Astrocyte of the cerebellum (primary cell): ENCODE measurements at places on chromosomes 16 and 17.

- no peak for DNase-seq
Observed at GRCh38 chr17:45828582-45829133, 16.0 kb upstream of the SPPL2C start.

- no peak for DNase-seq
Observed at GRCh38 chr16:9260666-9261065, 169.2 kb downstream of the HAPSTR1 start.

DNA sequence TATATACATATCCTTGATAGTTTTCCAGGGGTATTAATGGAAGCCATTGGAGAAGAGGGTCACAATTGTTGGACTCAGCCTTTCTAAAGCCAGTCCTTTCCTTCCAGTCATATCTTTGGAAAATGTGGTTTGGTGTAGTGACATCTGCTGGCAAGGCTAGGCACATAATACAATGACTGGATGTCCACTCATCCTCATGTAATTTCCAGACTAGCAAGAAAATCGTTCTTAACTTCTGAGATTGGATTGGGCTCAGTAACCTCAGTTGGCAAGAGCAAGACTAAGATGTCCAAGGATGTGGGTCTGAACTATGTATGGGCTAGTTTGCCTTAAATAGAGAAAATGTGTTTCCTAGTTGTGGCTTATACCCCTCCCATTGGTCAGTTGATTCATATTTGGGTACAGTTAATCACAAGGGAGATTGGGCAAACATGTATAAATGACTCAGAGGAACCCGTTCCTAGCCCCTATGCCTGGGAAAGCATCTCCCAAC, 8.7 kb upstream of the KAT7 start:
- DNase-seq = peak; percentile 79

DNA sequence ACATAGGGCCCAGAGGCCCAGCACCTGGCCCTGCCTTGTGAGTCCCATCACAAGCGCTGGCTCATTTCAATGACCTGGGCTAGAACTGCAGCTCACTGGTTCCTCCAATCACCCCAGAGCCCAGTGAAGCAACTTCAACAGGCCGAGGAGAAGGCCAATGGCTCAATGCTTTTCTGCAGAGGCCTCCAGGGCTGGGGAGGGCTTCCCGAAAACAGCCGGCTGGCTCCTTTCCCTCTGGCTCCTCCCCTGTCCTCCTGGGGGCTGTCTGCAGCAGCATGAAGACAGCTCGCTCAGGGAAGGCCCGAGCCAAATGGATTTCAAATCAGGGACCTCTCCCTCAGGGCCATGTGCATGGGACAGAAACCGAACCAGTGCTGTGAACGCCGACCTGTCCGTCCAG, 121.6 kb downstream of the ZNF423 start:
- DNase-seq = no peak

DNA sequence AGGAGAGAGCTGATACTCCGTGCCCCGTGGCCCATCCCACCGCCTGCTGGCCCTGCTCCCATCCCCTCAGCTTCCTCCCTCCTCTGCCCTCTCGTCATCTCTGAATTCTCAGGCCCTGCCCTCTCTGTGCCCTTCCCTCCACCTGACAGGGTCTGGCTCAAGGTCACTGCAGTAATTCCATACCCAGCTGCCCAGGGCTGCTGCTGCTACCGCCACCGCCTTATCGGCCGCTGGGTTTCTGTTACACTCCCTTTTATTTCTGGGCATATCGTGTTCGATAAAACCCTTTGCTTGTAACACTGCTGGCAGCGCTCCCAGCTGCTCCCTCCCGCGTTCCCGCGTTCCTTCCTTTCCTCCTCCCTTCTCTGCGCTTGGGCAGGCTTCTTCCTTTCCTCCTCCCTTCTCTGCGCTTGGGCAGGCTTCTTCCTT, 1.2 kb downstream of the EPN3 start:
- no peak for DNase-seq

- no peak for DNase-seq
Observed at GRCh38 chr16:5882087-5882640, 784.6 kb upstream of the EEF2KMT start.

- no peak for DNase-seq
Observed at GRCh38 chr16:89716916-89717687, 3.6 kb downstream of the VPS9D1 start.

- DNase-seq = no peak
Observed at GRCh38 chr17:72604518-72604917, 483.7 kb downstream of the SOX9 start.

DNA sequence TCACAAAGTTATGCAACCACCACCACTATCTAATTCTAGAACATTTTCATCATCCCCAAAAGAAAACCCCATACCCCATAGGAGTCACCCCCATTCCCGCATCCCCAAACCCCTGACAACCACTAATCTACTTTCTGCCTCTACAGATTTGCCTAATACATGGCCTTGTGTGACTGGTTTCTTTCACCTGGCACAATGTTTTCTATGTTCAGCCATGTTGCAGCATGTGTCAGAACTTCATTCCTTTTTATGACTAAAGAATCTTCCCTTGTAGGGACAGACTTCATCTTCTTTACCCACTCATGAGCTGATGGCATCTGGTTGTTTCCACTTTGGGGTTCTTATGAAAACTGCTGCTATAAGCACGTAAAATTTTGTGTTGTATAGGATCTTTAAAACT, 34.6 kb downstream of the CYTH1 start:
- DNase-seq = no peak

GRCh38 chr16:9860876-9861275, 321.4 kb downstream of the GRIN2A start:
- DNase-seq = no peak

- no peak for DNase-seq
Observed at GRCh38 chr17:48995974-48996721, 1.0 kb upstream of the IGF2BP1 start.

GRCh38 chr16:50992350-50993032, 158.6 kb downstream of the SALL1 start:
- DNase-seq = no peak

DNA sequence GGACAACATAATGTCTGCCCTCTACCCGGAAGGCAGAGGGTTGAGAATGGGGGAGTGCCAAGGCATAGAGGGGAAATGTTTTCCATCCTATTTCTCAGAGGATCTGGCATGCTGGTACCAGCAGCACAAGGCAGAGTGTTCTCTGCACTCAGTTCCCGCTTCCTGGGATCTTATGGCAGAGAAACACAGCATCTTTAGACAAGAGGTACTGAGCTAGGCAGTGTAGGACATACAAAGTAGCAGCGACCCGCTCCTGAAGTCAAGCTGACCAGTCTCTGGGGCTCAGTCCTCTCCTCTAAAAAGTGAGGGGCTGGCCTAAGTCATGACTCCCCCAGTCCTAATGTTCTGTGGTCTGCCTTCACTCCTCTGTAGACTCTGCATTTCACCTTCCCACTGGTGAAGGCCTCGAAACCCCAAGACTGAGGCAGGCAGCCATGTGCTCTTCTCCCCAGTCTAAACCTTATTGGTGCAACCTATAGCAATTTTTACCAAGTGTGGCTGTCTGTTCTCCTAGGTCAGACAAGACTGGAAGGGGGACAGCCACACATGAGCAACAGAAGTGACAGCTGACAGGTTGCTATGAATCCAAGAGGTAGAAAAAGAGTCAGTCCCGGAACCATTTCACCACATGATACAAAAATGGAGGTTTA, 11.3 kb upstream of the TSPOAP1 start:
- DNase-seq = no peak

DNA sequence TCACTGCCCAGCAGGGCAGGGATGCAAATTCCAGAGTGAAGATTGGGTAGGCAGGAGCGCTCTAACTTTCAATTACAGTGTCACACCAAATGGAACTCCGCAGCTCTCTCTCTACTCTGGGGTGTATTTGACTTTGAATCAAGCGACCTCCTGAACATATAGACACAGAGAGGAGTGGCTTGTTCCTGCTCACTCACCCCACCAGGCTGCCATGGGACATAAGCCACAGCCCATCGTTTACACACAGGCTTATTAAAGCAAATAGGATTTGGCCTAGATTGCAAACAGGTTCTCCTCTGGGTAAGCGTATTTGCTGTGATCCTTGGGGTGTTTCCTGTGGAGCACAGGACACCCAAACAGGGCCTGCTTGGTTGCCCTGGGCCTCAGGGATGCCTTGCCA, 281.6 kb upstream of the CCL2 start:
- no peak for DNase-seq

DNA sequence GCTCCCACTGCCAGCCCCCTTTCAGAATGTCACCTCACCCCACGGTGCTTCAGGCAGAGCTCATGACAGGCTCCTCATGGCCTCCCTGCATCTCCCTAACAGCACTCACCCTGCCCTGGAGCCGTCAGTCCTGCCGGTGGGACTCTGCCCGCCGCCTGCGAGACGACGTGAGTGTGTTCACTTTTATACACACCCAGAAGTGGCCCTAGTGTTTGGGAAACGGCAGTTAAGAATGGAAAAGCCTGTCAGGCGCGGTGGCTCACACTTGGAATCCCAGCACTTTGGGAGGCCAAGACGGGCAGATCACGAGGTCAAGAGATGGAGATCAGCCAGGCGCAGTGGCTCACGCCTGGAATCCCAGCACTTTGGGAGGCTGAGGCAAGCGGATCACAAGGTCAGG, 12.3 kb upstream of the CYTH1 start:
- no peak for DNase-seq

DNA sequence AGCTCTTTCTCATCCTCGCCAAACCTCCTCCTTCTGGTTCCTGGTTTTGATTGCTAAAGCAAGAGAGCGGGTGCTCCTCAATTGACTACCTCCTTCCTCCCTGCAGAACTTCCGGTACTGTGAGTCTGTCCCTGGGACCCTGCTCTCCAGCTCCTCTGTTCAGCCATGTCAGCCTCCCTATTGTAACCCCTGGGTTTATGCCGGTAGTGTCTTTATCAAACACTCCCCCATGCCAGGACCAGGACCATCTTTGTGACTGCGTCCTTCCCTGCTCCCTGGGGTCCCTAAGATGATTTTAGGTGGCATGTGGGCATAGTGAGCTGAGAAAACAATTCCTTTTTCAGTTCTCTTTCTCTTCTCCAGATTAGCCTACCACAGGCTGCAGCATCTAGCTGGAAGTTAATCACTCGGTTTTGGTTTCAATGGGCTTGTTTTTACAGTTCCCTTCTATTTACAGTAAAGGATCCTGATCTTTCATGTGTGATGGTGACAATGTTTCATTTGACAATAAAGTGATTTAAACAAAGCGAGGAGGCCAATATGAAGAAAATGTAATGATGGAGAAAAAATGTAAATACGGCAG, 27.7 kb upstream of the IL21R start:
- no peak for DNase-seq

DNA sequence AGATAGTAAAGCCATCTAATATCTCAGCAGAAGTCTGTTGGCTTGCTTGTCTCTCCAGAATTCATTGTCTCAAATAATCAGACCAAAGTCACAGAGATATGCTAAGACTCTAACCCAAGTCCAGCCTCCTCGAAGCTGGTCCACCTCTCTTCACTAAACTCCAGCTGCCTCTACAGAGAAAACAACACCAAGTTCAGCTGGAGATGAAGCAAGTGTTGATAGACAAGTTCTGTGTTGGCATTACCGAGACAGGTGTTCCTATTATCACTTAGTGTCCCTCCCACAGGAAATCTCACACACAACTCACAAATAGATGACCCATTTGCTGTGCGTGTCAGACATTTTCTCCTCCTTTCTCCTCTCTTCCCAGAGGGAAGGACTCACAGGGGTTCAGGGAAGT, 164.4 kb upstream of the ANKFN1 start:
- no peak for DNase-seq

DNA sequence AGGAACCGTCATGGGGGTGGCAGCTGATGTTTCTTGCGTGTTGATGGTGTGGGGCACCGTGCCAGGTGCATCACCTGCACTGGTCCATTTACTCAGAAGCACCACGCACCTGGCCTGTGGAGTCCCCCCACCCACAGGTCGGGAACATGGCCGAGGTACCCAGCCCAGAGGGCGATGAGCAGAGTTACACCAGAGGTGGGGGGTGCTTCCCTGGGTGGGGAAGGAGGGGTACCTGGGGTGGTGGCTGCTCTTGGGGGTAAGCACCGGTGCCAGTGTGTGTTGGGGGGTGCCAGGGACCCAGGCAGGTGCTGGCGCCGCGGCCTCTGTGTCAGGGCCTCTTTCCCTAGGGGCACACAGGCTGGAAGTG, 5.0 kb upstream of the ZNF750 start:
- no peak for DNase-seq

- no peak for DNase-seq
Observed at GRCh38 chr16:20203272-20203671, 124.0 kb downstream of the GP2 start.

- no peak for DNase-seq
Observed at GRCh38 chr17:73632513-73632912, 11.7 kb downstream of the SDK2 start.
